ENCODE measurements at places on chromosomes 13 and 19.

DNA sequence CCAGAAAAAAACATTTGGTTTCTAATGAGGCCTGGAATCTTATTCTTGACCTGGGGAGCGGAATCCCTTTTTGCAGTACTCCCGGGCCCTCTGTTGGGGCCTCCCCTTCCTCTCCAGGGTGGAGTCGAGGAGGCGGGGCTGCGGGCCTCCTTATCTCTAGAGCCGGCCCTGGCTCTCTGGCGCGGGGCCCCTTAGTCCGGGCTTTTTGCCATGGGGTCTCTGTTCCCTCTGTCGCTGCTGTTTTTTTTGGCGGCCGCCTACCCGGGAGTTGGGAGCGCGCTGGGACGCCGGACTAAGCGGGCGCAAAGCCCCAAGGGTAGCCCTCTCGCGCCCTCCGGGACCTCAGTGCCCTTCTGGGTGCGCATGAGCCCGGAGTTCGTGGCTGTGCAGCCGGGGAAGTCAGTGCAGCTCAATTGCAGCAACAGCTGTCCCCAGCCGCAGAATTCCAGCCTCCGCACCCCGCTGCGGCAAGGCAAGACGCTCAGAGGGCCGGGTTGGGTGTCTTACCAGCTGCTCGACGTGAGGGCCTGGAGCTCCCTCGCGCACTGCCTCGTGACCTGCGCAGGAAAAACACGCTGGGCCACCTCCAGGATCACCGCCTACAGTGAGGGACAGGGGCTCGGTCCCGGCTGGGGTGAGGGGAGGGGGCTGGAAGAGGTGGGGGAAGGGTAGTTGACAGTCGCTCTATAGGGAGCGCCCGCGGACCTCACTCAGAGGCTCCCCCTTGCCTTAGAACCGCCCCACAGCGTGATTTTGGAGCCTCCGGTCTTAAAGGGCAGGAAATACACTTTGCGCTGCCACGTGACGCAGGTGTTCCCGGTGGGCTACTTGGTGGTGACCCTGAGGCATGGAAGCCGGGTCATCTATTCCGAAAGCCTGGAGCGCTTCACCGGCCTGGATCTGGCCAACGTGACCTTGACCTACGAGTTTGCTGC is at the start of gene ICAM4:
Gene ICAM4, plus strand, starts transcription at position 153 of the 935 bp plus-strand sequence. Its CDS starts 58 bp downstream, at position 211.
- DNase-seq = peak; percentile 70

DNA sequence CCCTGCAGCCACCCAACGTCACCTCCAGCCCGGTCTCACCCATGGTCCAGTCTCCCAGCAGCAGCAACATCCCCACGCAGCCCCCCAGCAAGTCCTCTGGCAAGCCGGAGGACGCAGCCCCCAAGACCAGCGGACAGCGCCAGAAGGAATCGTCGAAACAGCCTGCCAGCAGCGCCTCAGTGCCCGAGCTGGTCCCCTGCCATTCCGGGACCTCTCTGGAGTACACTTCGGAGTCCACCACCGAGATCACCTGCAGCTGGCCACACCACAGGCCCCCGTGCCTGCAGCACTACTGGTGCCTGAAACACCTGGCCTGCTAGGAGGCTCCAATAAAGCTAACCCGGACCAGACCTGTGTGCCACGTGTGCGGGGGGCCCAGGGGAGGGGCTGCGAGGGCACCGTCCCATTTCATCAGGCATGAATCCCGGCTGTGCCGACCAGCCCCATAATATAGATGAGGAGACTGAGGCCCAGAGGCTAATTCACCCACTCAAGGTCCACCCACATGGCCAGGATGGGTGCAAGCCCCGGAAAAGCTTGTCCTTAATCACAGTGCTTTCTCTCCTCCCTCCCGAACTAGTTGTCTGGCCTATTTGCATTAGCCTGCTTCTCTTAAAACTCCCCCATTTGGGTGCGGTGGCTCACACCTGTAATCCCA is 6.7 kb downstream of the REEP6 start:
- no peak for DNase-seq

DNA sequence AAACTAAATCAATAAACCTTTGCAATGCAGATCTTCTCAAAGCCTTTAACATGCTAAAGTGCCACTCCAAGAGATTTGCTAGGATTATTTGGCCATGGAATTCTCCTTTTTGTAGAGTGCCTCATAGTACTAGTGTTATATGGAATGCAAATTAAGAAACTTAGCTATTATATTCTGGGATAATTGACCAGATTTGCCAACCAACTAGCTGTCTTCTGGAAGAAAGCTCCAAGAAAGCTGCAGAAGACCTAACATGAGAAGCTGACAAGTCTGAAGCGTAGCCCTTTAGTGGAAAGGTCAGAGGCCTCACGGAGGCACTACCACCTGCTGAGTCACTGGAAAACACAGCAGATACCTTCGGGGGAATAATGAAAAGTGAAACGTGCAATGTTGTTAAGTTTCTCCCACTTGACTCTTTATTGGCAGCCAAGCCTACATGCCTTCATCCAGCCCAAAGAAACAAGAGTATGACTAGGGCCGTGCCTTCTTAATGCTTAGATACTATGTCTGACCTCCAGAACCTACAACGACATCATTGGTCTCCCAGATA is 29.8 kb upstream of the KATNAL1 start:
- no peak for DNase-seq

DNA sequence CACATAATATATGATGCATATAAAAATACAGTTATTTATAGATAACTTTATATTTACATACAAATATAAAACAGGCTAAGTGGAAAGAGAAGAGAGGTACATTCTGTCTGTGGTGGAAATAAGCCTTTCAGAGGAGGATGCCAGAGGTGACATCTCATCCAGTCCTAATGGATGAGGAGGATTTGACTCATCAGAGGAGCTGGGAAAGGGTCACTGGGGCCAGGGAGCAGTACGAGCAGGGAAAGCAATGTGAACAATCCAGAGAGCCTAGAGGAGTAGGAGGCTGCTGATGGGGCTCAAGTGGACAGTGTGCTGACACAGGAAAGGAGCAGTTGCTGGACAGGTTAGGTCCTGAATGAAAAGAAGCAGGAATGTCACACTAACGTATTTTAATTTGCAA is 18.6 kb downstream of the NALCN start:
- peak; percentile 65 for DNase-seq

GRCh38 chr13:46129124-46129523 is 24.3 kb upstream of the CPB2 start:
- DNase-seq = no peak
